ENCODE measurements at places on chromosomes 12 and 14. TPM values are rescaled to one million over a fixed set of nuclear protein-coding genes. Genes with fewer than 3 reads are reported as not detected.

GRCh38 chr12:103827911-103828391, 13.1 kb downstream of the NT5DC3 start:
- H3K4me1 ChIP-seq, result peaks cover 2% of the 10 kb centered on the region
- H3K36me3 ChIP-seq, result no peaks in the 10 kb centered on the region
- no peaks in the 10 kb centered on the region for H3K27me3 ChIP-seq
- no peak for DNase-seq
- no peak overlapping the region for H3K27ac ChIP-seq

DNA sequence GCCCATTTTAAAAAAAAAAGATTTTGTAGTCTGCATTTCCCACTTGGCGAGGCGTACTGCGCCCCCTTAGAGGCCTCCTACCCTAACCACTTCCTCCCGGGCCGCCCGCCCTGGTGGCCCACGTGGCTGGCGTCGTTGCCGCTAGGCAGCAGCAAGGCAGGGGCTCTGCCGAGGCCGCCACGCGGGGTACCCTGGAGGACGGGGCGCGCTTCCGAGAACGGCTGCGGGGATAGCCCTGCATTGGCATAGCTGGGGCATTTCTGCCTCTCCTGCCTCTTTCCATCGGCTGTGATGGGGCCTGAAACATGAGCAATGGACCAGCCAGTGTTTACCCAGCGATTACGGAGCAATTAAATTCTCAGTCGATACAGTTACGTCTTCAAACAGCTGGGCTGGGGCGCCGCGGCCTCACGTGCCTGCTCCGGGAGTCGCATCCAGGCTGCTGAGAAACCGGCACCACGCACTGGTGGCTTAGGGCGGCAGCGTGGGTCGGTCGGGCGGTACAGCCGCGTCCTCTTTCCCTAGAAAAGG, 38.0 kb downstream of the IQSEC3 start:
- DNase-seq, result peak; percentile 31
- H3K27ac ChIP-seq, result no peak overlapping the region
- H3K27me3 ChIP-seq, result no peaks in the 10 kb centered on the region
- H3K4me1 ChIP-seq, result no peaks in the 10 kb centered on the region
- no peaks in the 10 kb centered on the region for H3K36me3 ChIP-seq
- no peak overlapping the region for H3K4me3 ChIP-seq

DNA sequence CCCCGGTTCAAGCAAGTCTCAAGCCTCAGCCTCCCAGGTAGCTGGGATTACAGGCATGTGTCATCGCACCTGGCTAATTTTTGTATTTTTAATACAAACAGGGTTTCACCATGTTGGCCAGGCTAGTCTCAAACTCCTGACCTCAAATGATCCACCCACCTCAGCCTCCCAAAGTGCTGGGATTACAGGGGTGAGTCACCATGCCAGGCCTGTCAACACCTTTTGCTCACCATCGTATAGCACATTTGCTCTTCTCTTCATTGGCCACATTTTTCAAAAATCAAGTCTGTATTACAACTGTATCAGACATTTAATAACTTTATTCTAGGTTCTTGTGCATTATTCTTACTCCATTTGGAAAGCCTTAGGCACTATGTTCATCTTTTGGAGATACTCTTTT, 50.3 kb downstream of the BCAT1 start:
- no peaks in the 10 kb centered on the region for H3K36me3 ChIP-seq
- H3K4me1 ChIP-seq, result peaks cover 7% of the 10 kb centered on the region
- H3K4me3 ChIP-seq, result no peak overlapping the region
- H3K27me3 ChIP-seq, result no peaks in the 10 kb centered on the region

DNA sequence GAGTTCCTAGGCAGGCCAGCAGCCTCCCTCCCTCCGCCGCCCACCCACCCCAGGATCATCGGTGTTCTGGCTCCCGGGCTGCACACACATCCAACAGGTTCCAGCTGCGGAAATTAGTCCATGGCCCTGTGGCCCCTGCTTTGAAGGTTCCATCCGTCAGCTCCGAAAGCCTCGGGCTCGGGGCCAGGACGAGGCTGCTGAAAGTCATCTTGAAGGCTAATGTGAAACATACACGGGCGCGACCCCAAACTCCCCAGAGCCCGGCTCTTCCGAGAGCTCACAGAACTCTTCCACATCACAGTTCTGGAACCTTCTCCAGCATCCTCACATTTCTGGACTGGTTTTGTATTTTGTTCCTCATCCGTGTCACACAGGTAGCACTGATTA, 19.8 kb downstream of the KDM2B start:
- no peak for DNase-seq
- no peaks in the 10 kb centered on the region for H3K4me1 ChIP-seq
- no peak overlapping the region for H3K4me3 ChIP-seq
- no peak overlapping the region for H3K27ac ChIP-seq
- H3K27me3 ChIP-seq, result no peaks in the 10 kb centered on the region

ZNF384 gene
- total RNA-seq, result 58.2 TPM

GRCh38 chr14:50529288-50530179, 2.8 kb downstream of the MAP4K5 start:
- H3K4me1 ChIP-seq, result peaks cover 11% of the 10 kb centered on the region
- DNase-seq, result no peak
- no peaks in the 10 kb centered on the region for H3K27me3 ChIP-seq
- H3K4me3 ChIP-seq, result no peak overlapping the region

CACNA2D4 gene
- total RNA-seq, result 6.8 TPM

DICER1 gene
- 50.1 TPM for total RNA-seq

- H3K27ac ChIP-seq, result no peak overlapping the region
- DNase-seq, result no peak
- no peak overlapping the region for H3K4me3 ChIP-seq
- no peaks in the 10 kb centered on the region for H3K36me3 ChIP-seq
Observed at GRCh38 chr14:98711453-98711852, 560.5 kb downstream of the BCL11B start.

DNA sequence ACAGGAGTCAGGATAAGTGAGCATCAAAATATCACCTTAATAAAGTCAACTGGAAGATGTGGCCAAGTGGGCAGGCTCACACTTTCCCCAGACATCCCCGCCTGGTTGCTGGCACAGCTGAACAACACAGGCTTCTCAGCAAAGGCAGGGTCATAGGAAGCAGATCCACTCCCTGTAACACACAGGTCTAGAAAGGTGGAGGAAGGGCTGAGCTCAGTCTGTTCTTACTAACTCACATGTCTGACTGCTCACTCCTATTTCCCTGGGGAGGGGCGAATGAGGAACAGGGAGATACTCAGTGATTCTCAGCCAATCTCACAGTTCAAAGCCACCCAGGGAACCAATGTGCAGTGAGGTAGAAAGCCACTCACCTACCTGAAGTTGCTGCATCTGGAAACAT, 45.0 kb upstream of the AMN1 start:
- no peak overlapping the region for H3K4me3 ChIP-seq
- no peaks in the 10 kb centered on the region for H3K36me3 ChIP-seq
- H3K27ac ChIP-seq, result no peak overlapping the region
- no peaks in the 10 kb centered on the region for H3K27me3 ChIP-seq
- H3K4me1 ChIP-seq, result peaks cover 9% of the 10 kb centered on the region

DNA sequence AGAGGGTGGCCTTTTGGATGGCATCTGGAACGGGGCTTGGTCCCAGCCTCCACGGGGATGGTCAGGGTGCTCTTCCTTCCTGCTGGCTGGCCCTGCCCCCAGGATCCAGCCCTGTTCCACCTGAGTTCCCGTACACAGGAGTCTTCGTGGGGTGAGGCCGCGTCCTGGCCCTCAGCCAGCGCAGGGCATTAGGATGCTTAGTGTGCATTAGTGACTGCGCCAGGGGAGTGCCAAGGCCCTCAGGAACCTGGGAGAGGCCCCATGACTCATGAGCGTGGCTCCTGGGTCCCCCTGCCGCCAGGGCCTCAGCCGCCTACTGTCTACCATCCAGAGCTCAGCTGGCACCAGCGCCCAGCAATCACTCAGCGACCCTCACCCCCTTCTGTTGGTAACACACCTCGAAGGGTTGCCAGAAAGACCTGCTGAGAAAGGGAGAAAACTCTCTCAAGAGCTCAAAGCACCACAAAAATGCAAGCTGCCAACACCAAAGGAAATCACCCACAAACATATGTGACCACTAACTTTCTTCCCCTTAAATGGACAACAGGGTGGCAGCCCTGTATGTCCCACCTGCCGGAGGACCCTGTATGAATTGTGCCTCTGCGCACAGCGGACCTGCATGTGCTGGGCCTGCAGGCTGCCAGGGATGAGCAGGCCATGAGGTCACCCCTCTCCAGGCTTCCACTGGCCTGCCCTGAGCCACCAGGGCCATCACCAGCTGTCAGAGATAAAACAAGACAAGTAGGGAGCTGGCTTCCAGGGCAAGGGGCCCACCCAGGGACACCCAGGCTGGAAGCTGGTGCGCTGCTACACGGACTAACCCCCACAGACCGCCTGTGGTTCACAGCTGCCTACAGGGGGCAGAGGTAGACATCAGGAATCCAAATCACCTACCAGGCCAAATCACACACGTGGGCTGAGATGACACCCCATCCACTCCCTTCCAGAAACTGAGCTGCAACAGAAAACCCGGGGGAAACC, 28.7 kb downstream of the CCDC85C start:
- peaks cover 59% of the 10 kb centered on the region for H3K4me1 ChIP-seq
- no peak overlapping the region for H3K27ac ChIP-seq
- no peaks in the 10 kb centered on the region for H3K36me3 ChIP-seq
- no peaks in the 10 kb centered on the region for H3K27me3 ChIP-seq

GRCh38 chr12:113555226-113555625, 83.6 kb upstream of the LHX5 start:
- no peak overlapping the region for H3K27ac ChIP-seq
- H3K27me3 ChIP-seq, result no peaks in the 10 kb centered on the region
- H3K4me1 ChIP-seq, result no peaks in the 10 kb centered on the region
- no peaks in the 10 kb centered on the region for H3K36me3 ChIP-seq

TRHDE gene
- total RNA-seq, result 18.4 TPM

KIF5A gene
- 0.48 TPM for total RNA-seq

RNF212B gene
- not detected for total RNA-seq

- no peaks in the 10 kb centered on the region for H3K27me3 ChIP-seq
- no peak overlapping the region for H3K4me3 ChIP-seq
- H3K36me3 ChIP-seq, result no peaks in the 10 kb centered on the region
Observed at GRCh38 chr12:109467978-109468676, 9.0 kb downstream of the KCTD10 start.

- no peak for DNase-seq
- H3K4me1 ChIP-seq, result peaks cover 1% of the 10 kb centered on the region
- no peak overlapping the region for H3K27ac ChIP-seq
- H3K27me3 ChIP-seq, result no peaks in the 10 kb centered on the region
- no peaks in the 10 kb centered on the region for H3K36me3 ChIP-seq
- no peak overlapping the region for H3K4me3 ChIP-seq
Observed at GRCh38 chr12:76864791-76865400, 13.9 kb downstream of the CSRP2 start.

DNA sequence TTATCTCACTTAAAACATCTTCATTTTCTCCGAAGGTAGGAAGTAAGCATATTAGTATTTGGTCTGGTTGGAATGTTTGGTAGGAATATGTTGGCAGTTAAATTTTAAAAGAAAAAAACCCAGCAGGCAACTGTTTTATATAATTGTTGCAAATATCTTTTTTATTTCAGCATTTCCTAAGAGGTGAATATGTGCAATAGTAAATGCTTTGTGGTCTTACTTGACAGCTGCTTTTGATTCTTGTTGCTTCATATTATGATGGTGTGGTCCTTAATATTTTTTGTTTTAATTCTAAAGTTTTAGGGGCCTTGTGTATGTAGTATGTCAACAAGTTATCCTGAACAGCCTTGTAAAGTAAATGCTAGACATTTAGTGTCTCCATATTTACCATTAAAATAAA, 6.3 kb downstream of the TRAFD1 start:
- DNase-seq, result no peak
- no peak overlapping the region for H3K4me3 ChIP-seq
- H3K36me3 ChIP-seq, result no peaks in the 10 kb centered on the region
- peaks cover 3% of the 10 kb centered on the region for H3K4me1 ChIP-seq
- H3K27me3 ChIP-seq, result no peaks in the 10 kb centered on the region
- H3K27ac ChIP-seq, result no peak overlapping the region

DNA sequence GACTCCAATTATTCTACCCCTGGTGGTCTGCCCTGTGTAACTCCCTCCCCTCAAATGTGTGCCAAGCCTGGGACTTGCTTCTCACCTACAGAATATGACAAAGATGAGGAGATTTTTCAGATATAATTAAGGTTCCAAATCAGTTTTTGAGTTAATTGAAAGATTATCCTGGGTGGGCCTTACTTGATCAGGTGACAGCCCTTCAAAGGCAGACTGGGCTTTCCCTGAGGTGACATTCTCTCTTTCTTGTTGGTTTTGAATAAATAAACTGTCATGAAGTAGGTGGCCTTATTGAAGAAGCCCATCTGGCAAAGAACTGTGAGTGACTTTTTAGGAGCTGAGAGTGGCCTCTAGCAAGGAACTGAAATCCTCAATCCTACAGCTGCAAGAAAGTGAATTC, 106.0 kb downstream of the BRMS1L start:
- no peaks in the 10 kb centered on the region for H3K27me3 ChIP-seq
- no peak overlapping the region for H3K27ac ChIP-seq
- H3K36me3 ChIP-seq, result no peaks in the 10 kb centered on the region
- DNase-seq, result no peak

CLEC9A gene
- 0.46 TPM for total RNA-seq

- no peak overlapping the region for H3K27ac ChIP-seq
- H3K4me1 ChIP-seq, result no peaks in the 10 kb centered on the region
- H3K27me3 ChIP-seq, result no peaks in the 10 kb centered on the region
- no peak for DNase-seq
- H3K4me3 ChIP-seq, result no peak overlapping the region
- no peaks in the 10 kb centered on the region for H3K36me3 ChIP-seq
Observed at GRCh38 chr12:46205294-46205693, 63.5 kb downstream of the SLC38A1 start.

Measured in ovary (tissue), 10 donors.